Testis (tissue), 5 donors: ENCODE measurements at places on chromosomes 5 and 9. TPM values are rescaled to one million over a fixed set of nuclear protein-coding genes. Genes with fewer than 3 reads are reported as not detected.

The LMX1B gene
- 7.6 TPM for total RNA-seq

The BTNL8 gene
- 14.7 TPM for total RNA-seq

- DNase-seq, result no peak
Observed at GRCh38 chr5:87390075-87390474, 22.7 kb downstream of the CCNH start.

The GAS1 gene
- total RNA-seq, result 12.9 TPM

The CDC20B gene
- total RNA-seq, result 4.8 TPM

The ARSI gene
- 0.79 TPM for total RNA-seq

DNA sequence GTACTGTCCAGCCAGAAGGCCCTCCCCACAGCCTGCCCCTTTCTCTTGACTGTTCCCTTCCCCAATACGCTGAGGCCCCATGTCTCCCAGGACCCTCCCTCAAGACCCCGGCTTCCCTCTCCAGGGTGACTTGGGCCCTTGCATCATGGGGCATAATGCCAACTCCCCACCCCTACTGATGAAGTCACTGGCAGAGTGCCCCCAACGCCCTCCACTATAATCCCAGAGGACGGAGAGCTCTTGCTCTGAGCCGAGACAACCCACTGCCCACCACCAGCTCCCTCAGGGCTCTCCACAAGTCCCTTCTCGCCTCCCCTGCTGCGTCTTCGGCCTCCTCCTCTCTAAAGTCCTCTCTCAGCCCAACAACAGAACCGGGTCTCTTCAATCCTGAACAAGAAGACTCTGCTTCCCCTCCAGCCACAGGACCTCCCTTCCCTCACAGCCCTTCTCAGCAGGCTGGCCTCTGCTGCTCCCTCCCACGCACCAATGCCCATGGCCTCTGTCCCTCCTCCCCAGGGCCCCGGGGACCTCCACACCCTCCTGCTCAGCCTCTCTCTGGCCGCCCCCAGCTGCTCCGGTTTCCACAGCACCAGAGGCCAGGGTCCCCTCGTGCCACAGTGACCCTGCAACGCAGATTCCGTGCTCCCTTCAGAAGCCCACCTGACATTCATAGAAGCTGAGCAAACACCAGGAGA, 47.6 kb downstream of the ADAMTS2 start:
- DNase-seq, result no peak

DNA sequence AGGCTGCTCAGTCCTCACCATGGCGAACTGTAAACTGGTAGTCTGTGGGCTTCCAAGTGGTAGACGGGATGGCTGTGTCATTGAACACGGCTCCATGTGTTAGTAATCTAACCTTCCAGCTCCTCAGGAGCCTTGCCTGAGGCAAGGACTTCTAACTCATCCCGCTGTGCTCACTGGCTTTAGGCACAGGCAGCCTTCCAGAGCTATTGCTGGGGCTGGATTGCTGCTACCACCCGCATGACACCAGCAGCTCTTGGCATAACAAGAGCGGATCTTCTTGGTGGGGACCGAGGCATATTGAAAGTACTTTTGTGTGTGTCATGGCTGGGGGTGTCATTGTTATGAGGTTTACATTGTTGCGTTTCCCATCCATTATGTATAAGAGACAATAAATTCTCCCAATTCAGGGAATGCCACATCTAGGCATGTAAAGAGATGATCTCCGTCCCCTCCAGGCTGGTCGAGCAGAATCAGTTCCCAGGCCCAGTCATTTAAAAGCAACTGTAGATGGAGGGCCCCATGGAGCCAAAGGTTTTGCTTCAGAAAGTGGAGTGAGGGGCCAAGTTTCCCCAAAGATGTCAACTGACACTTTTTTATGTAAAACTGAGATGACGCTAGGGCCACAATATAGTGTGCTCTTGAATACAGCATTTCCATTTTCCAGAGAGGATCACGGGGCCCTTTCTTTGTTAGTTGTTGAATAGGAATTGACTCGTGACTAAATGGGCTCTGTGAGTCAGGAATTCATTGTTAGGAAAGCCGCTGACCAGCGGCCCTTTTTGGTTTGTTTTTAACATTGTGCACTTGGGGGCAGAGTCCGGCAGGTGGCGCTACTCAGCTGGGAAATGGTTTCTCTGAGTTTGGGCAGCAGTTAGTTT, 759.5 kb downstream of the TAF11L14 start:
- peak; percentile 70 for DNase-seq

The FYB1 gene
- 2.5 TPM for total RNA-seq

GRCh38 chr9:79976257-79977073, 404.7 kb downstream of the TLE4 start:
- no peak for DNase-seq

DNA sequence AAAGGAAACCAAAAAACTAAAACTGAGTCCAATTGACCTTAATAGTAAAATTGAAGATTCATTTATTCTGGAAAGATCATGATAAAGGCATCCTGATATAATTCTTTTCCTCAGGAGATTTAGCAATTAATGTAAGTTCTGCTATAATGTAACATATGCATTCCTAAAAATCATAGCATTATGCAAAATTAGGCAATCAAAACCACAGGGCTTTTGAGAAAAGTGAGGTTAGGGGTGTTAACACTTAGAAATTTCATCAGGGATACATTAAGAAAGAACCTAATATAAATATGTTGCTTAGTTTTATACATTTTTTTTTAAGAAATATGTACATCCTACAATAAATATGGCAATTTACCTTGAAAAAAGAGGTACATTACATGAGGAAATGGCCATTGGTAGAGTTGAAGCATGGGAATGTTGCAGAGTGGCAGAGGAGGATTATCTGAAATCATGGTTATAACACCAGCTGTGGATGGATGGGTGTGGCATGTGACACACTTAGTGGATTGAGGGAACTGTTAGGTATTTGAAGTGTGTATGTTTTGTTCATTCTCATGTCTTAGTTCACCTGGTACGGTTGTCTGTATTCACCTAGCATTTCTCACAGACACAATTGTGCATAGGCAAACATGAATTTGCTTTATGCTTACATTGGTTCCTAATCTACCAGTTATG, 51.1 kb downstream of the CCNH start:
- DNase-seq, result no peak

DNA sequence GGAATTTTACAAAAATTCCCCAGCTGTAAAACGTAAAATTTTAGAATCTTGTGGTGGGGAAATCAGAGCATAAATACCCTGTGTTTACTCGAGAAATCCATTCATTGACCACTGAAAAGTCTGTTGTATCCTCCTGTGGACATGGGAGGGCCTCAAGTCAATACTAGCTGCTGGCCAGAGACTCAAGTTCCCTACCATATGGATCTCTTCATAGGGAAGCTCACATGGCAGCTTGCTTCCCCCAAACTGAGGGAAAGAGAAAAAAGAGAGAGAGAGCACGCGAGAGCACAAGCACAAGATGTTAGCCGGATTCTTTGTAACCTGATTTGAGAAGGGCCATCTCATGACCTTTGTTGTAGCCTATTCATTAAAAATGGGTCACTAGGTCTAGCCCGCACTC, 591.9 kb downstream of the LRRC70 start:
- no peak for DNase-seq

GRCh38 chr9:117354244-117354847, 60.5 kb downstream of the ASTN2 start:
- DNase-seq, result no peak
